ENCODE measurements at places on chromosomes 7 and 10.

GRCh38 chr7:97203957-97204356 is 86.5 kb downstream of the SDHAF3 start:
- no peak for DNase-seq

DNA sequence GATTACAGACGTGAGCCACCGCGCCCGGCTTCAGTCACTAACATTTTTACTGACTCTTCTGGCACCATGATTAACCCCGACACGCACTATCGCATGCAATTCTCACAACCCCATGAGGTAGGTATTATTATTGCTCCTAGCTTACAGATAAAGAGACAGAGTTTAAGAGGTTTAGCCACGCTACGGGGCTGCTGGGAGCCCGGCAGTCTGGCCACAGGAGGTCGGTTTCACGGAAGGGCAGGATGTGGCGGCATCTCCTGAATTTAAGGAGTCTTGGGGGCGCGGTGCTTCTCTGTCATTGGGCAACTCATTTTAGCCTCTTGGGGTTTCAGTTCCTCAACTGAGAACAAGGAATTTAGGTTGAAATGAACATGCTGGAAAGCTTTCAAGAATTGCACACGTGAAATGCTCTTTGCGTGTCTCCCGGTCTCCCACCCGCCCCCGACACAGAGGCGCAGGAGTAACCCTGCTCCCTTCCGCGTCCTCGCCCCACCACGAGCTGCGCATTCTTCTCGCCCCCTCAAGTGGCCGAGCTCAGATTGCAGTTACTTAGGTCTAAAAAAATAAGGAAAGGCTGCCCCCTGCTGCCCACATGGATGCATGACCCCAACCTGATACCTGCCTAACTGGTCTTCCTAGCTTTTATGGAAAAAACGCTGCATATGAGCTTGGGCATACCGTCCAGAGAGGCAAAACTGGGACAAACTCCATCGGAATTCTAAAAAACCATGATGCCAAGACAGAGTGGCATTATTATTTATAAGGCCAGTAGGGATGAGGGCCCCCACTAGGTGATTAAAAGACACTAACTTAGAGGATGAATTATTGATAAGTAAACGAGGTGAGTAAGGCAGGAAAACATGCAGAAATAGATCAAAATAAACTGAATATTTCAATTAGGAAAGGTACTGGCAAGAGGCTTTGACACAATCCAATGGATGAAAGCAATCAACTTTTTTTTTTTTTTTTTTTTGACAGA is 12.4 kb downstream of the PRSS2 start:
- DNase-seq: peak; percentile 82

GRCh38 chr10:16856567-16856966 is 39.3 kb upstream of the RSU1 start:
- DNase-seq: no peak

DNA sequence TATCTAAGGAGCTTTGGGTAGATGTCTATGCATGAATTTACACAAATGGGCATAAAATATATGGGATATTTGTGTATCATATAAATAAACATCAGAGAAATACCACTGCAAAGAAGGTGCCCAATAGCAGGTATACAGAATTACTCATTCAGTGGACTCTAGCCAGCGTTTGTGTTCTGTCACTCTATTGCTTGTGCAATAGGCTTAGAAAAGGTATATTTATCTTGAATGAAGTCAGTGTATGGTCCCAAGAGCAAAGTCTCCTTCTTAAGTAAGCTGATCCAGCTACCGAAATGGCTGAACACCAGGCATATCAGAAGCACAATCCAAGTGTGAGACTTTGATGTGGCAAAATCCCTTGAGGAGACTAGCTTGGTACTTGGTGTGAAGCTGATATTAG is 1058.4 kb downstream of the SORCS1 start:
- no peak for DNase-seq

DNA sequence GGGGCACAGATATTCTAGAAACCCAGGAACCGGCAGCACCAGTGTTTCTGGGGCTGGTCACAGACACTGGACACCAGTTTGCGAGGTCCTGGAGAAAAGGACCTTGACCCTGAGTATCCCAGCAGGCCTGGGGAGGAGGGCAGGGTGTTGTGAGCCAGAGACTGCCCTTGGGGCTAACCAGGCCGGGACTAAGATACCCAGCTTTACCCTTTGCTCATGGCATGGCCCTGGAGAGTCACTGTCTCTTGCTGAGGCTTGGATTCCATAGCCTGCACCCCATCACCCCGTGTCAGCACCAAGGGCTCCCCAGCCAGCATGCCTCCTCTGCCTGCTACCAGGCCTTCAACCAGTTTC is 124.4 kb downstream of the COL26A1 start:
- DNase-seq: no peak

DNA sequence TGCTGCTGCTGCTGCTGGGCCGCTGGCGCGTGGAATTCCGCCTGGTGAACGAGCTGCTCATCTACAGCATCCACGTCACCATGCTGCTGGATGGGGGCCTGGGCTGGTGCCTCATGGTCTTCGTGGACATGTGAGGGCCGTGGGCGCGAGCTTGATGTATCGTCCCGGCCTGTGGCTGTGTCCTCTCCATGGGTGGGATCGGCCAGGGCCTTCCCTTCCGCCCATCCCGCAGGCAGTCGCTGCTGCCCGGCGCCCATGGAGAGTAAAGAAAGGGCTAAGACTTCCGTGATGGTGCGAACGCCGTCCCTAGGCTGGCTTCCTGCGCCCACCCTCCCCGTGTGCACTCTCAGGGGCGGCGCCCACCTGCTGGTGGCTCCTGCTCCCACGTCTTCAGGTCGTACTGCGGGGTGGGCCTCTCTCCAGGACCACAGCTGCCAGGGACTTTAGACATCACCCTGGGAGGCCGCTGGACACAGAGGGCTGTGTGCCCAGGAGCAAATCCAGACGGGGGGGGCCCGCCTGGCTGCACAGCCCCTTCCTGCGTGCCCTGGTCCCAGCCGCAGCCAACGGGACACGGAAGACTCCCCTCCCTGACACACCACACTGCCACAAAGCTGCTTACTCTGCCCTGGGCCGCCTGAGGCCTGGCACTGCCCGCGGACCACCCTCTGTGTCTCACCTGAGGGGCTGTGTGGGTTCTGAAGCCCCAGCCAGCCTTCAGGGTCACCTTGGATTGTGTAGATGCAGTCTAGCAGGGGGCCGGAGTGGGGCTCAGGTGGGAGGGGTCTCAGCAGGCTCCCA is 167.5 kb downstream of the SEPTIN7 start:
- DNase-seq: no peak

DNA sequence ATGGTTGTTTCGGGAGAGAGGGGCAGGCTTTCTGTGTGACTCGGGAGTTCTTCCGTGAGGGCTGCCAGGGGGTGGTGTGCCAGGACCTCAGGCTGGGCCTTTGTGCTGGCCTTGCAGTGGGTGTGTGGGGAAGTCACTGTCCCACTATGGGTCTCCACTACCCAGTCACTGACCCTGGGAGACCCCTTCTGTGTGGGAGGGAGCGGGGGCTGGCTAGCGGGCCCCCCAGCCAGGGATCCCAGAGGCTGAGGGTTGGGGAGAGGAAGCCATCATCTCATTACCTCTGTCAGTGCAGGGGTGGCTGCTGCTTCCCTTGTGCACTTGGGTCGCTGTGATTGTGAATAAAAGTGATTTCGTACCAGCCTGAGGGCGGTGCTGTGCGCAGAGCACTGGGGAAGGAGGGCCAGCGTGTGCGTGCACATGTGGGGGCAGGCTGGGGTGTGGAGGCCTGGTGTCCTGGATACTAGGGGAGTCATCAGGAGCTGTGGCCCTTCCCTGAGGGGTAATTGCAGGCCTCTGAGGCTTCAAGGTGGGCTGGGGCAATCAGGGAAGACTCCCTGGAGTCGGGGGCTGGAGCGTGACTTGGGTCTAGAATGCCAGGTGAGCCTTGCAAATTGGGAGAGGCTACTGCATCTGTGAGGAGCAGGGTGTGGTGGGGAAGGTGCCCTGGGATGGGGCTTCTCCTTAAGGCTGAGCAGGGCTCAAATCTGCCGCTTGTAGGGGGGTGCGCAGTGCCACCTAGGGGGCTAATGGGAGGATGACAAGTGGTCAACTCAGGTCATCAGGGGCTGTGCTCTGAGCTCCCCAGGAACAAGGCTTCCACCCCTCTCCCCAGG is 98.9 kb downstream of the NEURL1 start:
- no peak for DNase-seq

DNA sequence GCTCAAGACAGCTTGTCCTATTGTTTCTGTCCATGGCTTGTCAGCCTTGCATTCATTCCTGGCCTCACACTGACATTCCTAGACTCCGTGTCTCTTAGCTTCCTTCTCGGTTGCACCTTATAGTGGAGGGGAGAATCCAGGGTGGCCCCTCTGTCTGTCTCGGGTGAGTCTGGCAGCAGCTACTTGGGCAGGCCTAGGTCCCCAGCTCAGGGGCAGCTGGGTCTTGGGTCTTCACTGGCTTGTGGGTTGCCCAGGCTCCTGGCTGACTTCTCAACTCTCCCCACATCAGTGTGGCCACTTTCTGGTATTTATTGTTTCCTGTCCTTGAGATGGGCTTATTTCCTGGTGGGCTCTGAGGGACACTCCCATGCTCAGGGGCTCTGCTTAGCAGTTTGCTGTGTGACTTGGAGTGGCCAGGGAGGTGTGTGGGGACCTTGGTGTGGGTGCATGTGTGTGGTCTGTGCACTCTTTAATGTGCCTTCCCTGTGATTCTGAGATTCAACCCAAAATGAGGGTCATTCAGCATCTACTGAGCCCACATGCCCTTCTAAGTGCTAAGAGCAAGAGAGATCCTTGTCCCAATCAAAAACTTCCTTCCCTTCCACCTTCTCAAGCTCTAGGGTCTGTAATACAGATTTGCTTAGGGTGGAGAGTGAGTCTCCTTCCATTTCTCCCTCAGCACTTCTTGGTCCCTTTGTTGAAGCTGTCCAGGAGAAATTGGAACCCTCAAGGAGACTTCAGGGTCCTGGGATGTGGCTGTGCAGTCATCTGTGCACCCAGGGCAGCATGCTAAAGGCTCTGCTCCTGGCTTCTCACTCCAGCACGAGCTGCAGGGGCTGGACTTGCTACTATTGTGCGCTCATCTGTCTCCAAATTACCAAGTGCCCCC is 20.1 kb downstream of the UPP1 start:
- DNase-seq: no peak

DNA sequence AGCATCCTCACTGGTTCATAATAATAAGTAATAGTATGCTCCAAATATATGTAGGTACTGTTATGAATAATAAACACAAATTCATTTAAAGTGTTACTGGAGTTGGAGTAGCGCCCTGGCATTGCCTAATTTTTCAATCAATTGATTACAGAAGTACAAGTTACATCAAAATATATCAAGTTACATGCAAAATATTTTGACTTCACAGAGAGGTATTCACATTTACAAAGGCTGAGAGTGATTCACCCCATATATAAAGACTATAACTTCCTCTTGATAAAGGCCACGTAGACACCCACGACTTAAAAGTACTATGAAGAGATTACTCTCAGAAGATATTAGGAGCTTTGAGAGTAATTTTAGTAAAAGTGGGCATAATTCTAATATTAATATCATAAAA is 13.6 kb upstream of the COL17A1 start:
- DNase-seq: no peak

- no peak for DNase-seq
Measured at GRCh38 chr7:43944286-43944685, 18.1 kb downstream of the UBE2D4 start.
